ENCODE measurements at places on chromosomes 2 and 18. TPM values are rescaled to one million over a fixed set of nuclear protein-coding genes. Genes with fewer than 3 reads are reported as not detected.

DNA sequence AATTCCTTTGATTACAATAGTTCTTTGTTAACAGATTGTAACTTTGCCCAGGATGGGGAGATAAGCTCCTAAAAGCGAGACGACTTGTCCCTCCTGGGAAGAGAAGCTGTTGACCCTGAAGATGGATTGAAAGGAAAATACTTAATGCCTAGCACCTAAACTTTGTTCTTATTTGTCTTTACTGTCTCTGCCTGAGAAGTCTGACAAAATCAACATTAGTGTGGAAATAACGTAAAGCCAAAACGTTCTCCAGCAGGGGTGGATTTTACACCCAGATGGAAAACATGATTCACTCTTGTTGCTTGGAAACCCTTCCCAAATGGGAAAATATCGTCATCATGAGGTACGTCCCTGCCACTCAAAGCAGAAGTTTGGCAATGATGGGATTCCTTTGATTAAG, 450.1 kb downstream of the SLC4A3 start:
- no peak for DNase-seq

GRCh38 chr2:47269316-47270232, 114.5 kb upstream of the STPG4 start:
- DNase-seq, result peak; percentile 92

DNA sequence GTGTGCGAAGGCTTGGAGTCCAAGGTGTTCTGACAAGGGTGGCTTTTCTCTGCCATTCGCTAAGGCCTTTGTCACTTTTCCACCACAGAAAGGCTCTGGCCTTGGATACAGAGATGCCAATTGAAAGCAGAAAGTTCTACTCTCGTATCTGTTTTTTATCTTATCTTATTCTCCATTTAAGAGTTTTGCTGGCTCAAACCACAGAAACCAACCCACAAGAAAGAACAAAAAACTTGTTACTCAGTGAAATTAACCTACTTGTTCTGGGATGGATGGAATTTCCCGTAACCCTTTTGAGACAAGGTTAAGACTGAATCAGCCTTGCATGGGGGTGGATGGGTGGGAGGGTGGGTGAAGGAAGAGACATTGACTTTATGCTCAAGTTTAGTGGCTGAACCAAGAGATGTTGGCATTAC, 221.7 kb downstream of the CDH20 start:
- DNase-seq, result no peak

The LYPD6 gene
- 7.9 TPM for total RNA-seq

- DNase-seq, result no peak
Measured at GRCh38 chr2:1995987-1996386, 251.7 kb upstream of the PXDN start.

DNA sequence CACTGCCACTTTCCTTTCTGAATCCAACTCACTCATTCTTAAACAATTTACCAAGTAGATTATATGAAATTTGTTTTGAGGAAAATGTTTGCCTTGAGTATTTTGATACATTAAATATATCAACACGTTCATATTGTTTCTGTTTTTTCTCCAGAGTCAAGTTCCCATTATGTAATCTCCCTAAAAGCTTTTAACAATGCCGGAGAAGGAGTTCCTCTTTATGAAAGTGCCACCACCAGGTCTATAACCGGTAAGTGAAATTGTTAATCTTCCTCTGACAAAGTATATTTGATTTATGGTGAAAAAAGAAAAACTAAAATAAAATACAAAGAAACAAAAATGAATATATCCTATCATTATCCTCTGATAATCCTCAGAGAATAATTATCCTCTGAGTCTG, 838.6 kb downstream of the MBD2 start:
- DNase-seq, result no peak

The SLC14A1 gene
- total RNA-seq, result not detected

DNA sequence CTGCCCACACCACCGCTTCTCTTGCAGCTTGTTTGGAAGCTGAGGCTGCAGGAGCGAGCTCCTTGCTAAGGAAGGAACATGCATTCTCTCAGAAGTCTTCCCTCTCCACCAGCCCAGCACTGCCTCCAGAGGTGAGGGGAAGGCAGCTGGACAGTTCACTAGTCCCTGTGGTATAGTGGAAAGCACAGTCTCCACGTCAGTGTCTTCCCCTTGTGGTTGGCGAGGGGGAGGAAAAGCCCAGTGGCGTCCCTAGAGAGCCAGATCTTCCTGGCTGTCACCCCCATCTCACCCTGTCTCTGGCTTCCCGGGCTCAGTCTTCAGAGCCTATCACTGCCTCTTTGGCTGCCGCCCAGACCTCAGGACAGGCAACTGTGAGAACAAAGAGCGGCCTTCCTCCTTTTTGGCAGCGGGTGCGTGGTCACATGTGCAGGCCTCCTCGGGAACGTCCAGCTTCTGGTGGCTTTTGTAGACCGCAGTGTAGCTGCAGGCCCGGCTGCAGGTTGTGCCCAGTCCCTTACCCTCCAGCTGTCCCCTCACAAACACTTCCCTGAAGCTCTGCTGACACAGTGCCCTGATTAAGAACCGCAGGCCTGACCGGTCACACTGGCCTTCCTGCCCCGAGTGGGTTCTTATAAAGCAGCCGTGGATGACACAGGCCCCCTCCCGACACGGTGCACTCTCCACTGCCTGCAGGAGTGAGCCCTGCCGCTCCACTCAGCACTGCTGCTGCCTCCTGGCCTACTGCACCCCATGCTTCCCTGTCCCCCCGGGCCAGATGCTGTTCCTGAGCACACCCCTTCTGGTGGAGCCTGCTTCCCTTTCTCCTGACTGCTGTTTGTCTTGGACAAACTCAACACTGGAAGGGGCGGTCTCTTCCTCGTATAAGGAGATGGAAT, 90.9 kb downstream of the RNF144A start:
- DNase-seq, result no peak

- no peak for DNase-seq
Measured at GRCh38 chr2:181311837-181312236, 145.3 kb upstream of the ITGA4 start.

- no peak for DNase-seq
Measured at GRCh38 chr2:181440919-181441318, 16.3 kb upstream of the ITGA4 start.
